Inflammatory macrophage treated with lipopolysaccharide for 4 hours (primary cell): ENCODE measurements at places on chromosomes 16 and 17.

DNA sequence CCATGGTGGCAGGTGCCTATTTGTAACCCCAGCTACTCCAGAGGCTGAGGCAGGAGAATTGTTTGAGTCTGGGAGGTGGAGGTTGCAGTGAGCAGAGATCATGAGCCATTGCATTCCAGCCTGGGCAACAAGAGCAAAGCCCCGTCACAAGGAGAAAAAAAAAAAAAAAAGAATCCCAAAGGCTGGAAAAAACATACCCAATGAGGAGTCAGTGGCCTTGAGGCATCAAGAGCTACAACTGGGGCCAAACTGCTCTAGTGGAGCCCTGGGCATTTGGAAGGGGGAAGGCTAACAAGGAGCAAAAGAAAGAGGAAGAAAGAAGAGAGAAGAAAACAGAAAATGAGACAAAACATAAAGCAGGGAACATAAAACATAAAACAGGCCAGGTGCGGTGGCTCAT is 6.9 kb downstream of the CHST6 start:
- no peak for DNase-seq

DNA sequence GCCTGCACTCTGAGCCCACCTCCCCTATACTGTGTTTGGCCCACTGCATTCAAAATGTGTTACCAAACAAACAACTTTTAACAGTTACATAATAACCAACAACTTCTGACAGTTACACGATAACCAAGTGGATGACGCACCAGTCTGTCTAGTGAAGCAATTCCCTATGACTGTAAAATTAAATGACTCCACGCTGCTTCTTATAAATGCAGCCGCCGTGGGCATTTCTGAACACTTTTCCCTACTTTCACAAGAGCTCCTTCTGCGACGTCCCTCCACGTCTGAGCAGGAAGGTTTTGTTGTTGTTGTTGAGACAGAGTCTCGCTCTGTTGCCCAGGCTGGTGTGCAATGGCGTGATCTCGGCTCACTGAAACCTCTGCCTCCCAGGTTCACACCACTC is 27.6 kb downstream of the ZNF276 start:
- peak; percentile 85 for DNase-seq

GRCh38 chr17:44930667-44931066 is 15.4 kb upstream of the GFAP start:
- DNase-seq = no peak

DNA sequence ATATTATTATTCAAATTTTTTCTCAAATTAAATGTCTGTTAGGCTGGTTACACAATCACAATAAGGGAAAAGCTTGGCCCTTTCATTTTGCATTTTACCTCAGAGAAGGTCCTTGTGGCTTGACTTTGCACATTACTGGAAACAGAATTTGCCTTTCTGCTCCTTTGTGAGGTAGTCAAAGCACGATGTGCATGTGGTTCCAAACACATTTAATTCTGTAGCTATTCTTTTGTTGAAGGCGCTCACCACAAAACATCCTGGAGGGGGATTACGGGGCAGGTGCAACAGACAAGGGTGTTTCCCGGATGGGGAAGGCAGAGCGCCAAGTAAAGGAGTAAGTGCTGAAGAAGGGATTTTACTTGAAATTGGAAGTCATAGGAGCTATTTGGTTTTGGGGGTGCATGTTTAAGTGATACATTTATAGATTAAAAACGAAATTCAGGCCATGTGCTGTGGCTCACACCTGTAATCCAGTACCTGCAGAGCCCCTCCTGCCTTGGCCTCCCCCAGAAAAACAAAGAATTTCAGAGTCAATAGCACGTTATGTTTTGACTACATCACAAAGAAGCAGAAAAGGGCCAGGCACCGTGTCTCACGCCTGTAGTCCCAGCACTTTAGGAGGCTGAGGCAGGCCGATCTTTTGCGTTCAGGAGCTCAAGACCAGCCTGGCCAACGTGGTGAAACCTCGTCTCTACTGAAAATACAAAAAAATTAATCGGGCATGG is 31.2 kb upstream of the TENT4B start:
- no peak for DNase-seq

GRCh38 chr16:71242036-71242435 is 11.5 kb upstream of the HYDIN start:
- no peak for DNase-seq

- DNase-seq = no peak
Measured at GRCh38 chr17:41571561-41572434, at the start of gene KRT9. KRT9 (minus strand) TSS chr17:41572059; CDS start chr17:41571992, 67 bp downstream.
